CD8-positive, alpha-beta memory T cell (primary cell): ENCODE measurements at places on chromosomes 7 and 10.

GRCh38 chr7:80641548-80641947, 3.1 kb downstream of the CD36 start:
- no peak for DNase-seq

DNA sequence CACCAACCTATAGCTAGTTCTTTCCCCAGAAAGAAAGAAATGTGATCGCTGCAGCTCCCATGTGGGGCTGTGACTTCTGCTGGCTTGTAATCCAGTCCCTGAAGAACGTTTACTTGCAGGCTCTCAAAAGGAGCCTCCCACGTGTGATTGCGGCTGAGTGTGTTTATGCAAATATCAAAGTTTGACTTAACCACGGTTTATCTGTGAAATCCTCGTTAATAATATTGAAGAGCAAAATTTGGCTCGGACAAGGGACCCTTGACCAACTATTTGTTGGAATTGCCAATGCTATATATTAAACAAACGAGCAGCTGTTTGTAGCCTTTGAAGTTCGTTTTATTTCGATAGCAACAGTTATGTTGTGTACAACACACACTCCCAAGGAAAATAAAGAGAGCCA, 470.1 kb upstream of the NRP1 start:
- DNase-seq: no peak

DNA sequence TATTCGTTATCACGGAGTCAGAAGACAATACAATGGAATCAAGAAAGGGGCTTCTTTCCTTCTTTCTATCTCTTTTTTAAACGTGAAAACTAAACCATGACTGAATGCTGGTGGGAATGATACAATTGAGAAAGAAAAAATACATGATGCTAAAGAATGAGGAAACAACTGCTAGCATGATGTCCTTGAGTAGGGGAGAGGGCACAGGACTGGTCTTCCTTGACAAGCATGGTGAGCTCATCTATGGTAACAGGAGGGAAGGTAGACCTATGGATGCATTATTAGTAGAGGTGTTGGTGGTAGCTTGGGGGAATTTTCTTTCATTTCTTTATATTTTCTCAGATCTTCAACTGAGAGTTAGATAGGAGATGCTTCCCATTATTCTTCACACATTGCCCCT, 88.9 kb upstream of the COL1A2 start:
- DNase-seq: no peak

GRCh38 chr7:156459582-156459981, 181.0 kb upstream of the RNF32 start:
- DNase-seq: no peak

- no peak for DNase-seq
These were observed 129.0 kb downstream of the ABCA13 start for GRCh38 chr7:48300301-48300700.

- DNase-seq: no peak
These were observed 102.9 kb upstream of the NFE2L3 start for GRCh38 chr7:26049081-26049480.
